ENCODE measurements at places on chromosomes 12 and 14.

DNA sequence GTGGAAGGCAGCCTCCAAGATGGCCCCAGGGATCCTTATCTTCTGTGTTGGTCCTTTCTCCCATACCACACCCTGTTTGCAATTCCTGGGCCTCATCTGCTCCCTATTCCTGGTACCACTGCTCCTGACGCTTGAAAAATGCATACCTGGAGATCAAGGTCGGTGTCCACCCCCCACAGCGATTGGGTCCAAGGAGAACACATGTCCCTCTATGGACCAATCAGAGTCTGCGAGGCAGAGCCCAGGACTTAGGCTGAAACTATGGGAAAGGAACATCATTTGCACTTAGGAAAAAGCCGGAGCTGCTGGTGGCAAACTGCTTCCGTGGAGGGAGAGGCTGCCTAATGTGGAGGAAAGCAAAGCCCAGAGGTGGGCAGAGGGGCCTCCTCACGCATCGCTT, 33.3 kb upstream of the ITPK1 start:
- no peak for DNase-seq

DNA sequence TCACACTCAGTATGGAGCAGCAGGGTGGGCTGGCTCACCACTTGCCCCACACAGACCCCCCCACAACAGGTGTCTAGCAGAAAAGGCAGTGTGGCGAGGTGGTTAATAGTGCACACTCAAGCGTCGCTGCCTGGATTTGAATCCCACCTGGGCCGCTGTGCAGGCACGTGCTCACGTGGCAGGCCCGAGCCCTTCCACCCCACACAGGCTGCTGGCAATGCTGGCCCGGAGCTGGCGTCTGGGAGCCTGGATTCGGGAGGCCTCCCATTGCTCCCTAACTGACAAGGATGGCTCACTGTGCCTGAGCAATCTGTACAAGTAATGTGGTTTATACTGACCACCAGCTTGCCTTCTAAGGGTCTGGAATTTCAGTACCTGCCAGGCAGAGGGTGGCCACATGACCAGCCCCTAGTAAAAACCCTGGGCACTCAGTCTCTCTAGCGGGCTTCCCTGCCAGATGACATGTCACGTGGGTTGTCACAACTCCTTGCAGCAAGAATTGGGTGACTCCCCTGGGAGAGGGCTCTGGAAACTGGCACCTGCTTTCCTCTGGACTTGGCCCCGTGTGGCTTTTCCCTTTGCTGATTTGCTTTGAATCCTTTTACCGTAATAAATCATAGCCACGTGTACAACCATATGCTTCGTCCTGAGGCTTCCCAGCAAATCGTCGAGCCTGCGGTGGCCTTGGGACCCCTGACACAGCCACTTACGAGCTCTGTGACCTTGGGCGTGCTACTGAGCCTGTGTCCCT, 72.8 kb downstream of the SCARB1 start:
- no peak for DNase-seq

- DNase-seq = peak; percentile 5
Observed at GRCh38 chr12:62426089-62426488, 40.5 kb upstream of the MON2 start.

DNA sequence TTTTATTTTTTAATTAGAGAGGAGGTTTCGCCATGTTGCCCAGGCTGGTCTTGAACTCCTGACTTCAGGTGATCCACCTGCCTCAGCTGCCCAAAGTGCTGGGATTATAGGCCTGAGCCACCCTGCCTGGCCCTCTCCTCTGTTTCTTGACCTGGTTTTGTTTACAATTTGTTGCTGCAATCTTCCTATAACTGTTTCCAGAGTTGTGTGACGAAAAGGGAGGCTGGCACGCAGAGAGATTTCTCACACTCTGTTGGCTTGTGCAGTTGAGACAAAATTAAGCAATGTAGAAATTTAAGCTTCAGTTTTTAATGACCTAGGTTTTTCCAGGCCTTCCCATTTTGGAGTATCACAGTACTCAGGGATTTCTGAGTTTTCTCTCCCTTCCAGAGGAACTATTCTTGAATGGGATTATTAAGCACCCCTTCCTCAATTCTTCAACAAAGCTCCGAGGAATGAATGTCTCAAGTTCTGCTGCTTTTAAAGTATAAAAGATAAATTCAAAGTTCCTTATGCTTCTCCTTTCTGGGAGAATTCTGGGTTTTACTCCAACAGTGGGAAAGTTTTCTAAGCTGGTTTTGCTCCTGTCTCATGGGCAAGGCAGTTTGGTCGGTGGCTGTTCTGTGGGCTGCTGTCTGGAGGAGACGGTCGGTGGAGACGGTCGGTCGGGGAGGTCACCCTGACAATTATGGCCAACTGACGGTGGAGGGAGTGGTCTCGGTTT, 20.4 kb upstream of the FOS start:
- no peak for DNase-seq

GRCh38 chr14:105313381-105314286, 914 bp upstream of the PACS2 start:
- DNase-seq = no peak

GRCh38 chr14:93090826-93091555, 24.7 kb downstream of the ITPK1 start:
- no peak for DNase-seq

- DNase-seq = no peak
Observed at GRCh38 chr12:68977335-68977734, 44.4 kb upstream of the CPM start.

DNA sequence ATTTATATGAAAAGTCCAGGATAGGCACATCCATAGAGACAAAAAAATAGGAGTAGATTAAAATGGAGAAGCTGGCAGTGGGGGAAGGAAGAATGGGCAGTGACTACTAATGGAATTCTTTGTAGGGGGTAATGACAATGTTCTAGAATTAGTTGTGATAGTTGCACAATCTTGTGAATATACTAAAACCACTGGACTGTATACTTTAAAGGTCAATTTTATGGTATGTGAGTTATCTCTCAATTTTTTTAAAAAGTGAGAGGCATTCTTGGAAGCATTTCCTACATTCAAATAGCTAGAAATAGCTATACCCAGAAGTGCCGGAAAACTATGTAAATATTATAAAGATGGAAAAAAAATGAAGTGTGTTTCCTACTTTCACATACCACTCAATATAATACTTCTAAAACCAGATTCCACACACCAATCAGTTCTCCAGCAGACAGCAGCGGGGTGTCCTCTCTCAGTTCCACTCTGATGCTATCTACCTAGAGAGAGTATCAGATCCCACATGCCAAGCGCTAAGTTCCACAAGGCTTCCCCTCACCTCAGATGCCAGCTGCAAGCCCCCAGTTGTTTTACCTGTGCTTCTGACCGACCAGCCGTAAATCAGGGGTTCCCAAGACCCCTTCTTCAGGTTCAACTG, 41.7 kb upstream of the NID2 start:
- DNase-seq = no peak

- no peak for DNase-seq
Observed at GRCh38 chr12:79927772-79928474, 7.0 kb downstream of the PPP1R12A start.

DNA sequence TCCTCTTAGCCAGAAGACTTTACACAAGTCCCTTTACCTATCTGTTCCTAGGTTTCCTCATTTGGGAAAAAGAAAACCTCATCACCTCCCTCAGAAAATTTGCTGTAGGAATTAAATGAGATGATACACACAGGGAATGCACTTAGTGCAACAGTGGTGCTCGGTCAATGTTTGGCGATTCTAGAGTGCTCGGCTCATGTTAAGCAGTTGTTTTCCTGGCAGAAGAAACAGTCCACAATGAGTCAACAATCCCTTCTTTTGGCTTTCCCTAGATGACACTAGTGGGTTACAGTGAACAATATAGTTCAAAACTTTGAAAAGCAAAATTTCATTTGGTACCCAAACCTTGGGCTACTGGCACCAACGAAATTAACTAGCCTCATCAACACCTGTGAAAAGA, 3.9 kb upstream of the TMEM233 start:
- no peak for DNase-seq

GRCh38 chr12:98745578-98746391, 100.7 kb downstream of the APAF1 start:
- DNase-seq = no peak

DNA sequence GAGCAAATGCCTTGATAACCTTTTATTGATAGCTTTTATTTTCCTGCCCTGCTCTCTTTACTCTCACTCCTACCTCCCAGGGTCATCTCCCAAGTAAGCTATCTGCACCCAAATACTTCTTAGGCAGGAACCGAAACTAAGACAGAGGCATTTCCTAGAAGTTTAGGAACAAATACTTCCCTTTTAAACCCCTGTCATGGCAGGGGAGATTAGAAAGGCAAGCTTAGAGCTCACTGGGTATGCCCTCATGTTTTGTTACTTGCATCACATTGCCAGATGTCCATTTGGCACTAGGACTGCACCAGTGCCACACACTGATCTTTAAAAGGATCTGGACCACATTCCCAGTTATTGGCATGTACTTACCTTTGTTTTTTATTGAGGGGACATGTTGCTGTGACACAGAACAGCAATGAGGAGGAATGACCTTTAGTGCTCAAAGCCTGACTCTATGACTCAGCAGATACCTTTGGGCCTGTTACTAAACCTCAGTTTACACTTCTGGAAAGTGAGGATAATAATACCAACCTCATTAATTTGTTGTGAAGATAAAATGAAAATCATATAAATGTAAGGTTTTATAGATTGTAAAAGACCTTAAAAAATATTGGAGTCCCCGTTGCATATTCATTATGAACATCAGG, 40.9 kb upstream of the MBIP start:
- DNase-seq = no peak

GRCh38 chr14:26218861-26219260, 379.0 kb downstream of the NOVA1 start:
- DNase-seq = no peak

- DNase-seq = peak; percentile 43
Observed at GRCh38 chr12:56029666-56030293, 8.9 kb downstream of the IKZF4 start.

- DNase-seq = no peak
Observed at GRCh38 chr14:38256533-38256840, 594 bp upstream of the CLEC14A start.

Measured in astrocyte of the cerebellum (primary cell).